Cardiac fibroblast (primary cell): ENCODE measurements at places on chromosomes 13 and 19.

GRCh38 chr13:97715763-97716162 is 237.7 kb upstream of the IPO5 start:
- DNase-seq: peak; percentile 2

DNA sequence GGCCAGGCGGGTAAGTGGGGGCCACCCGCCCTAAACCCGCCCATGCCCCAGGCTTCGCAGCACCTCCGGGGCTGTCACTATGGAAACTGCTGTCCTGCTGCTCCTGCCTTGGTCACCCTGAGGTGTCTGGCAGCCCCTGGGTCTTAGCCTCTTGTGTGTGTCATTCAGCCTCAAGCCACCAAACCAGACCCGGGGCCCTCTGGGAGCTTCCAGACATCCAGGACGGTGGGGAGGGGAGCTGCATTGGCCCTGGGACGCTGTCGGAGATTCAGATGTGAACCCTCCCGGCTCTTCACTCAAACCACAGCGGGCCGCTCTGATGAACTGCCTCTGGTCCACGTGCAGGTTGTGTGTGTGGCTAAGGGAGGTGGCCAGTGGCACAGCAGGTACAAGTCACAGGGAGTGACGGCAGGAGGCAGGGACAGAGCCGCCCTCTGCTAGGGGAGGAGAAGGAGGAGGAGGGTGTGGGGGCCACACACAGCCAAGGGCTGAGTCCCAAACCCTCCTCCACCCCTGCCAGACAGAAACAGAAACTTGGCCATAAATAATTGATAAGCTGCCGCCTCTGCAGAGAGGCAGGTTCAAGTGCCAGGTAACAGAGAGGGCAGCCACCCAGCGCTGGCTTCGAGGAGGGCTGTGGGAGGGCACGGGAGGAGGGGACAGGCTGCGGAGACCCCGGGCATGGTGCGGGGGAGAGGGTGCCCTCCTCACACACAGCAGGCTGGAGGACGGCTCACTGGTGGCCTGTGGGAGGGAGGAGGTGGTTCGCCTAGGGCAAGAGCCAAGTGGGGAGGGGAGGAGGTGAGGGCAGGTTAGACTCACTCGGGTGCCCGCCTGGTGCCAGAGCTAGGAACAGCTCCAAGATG is 8.0 kb downstream of the NANOS3 start:
- DNase-seq: no peak

DNA sequence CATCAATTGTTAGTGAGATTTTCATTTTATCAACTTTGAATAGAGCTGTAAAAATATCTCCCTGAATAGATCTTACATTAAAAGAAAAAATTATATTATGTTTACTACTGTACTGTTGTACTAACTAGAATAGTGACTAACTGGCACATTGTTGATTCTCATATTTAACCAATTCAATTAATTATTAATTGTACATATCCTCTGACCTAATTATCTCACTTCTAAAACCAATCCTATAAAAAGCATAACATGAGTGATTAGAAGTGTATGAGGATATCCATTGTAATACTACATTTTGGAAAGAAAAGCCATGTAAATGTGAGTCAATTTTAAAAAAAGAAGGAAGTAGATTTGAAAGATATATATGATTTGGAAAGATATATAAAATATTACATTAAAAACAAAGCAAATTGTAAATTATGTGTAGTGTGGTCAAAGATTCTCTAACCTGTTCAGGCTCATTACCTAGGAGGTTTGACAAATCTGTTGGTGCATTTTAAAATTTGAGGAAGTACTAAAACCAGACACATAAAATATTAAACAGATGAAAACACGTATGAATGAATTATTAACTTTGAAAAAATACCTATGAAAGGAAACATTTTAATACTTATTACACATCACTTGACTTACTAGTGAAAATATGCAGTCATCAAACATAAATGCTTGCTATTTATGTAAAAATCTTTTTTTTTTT is 829.8 kb upstream of the SLC10A2 start:
- DNase-seq: no peak

DNA sequence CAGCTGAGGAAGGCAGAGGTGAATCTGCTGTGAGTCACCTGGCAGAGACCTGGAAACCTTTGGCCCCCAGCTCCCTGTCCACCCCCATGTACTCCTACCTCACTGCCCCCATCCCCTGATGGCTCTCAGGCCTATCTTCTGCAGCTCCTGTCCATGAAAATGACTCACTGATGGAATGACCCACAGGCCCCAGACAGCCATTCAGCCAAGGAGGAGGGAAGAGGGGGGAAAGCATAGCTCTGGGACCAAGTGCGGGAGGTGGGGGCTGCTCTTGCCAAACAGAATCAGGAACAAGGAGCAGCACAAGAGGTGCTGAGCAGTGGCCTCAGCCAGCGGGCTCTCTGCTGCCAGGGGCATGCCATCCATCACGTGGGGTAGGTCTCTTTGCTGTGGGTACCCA is 111.4 kb upstream of the C1QTNF9B start:
- no peak for DNase-seq

GRCh38 chr19:29842471-29843179 is 30.8 kb downstream of the CCNE1 start:
- DNase-seq: no peak

DNA sequence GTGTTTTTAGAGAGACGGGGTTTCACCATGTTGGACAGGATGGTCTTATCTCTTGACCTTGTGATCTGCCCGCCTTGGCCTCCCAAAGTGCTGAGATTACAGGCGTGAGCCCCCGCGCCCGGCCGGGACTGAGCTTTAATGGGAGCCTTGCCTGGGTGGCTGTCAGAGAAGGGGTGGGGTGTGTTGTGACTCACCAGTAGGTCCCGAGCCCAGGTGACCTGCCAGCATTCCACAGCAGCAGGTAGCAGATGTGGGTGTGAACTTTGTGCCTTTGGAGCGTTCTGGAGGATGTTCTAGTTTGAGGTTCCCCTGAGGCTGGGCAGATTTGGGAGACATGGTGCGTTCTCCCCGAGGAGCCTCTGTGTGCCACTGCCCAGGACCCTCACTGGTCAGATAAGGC is 7.1 kb upstream of the EPN1 start:
- no peak for DNase-seq

- DNase-seq: no peak
These were observed 21.3 kb downstream of the RNF6 start for GRCh38 chr13:26200811-26201210.

DNA sequence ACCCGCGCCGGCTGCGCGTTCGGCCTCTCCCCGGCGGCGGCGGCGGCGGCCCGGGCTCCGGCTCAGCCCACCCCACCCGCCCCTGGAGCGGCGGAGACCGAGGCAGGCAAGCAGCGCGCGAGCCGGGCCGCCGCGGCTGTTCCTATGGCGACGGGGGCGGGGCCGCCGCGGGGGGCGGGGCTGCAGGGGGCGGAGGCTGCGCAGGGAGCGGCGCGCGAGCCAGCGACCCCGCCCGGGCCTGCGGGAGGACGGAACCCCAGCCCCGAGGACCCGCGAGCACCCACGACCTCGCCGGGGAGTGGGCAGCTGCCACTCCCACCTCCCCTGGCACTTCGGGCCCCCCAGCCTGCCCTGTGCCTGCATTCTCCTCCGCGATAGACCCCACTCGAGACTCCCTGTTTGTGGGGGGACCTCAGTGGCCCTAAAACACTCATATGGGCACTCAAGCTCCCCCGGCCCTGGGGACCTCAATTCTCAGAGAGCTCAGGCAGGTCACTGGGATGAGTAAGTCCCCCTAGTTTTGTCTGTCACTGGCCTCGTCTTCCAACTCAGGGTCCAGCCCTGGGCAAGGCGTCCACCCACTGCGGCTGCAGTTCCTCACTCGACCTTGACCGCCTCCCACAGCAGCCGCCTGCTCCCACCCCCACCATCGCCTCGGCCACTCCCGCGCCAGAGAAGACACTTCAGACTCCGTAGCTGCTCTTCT is at the start of gene CTXN1:
Gene CTXN1 (minus strand): TSS at position 115 of the 706 bp plus-strand sequence. CDS start 597 bp downstream, outside the sequence.
- peak; percentile 60 for DNase-seq

DNA sequence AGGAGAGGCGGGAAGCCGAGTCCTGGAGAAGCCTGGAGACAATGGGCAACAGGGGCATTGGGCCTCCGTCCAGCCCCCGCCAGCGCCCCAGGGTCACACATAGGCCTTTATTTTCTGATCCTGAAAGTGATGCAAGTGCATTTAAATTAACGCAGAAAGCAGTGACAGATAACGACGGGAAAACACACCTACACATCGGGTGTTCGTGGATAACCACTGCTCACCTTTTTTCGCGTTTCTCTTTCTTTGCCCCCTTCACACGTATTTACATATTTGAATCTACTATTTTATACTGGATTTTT is 30.4 kb upstream of the GRTP1 start:
- DNase-seq: no peak

DNA sequence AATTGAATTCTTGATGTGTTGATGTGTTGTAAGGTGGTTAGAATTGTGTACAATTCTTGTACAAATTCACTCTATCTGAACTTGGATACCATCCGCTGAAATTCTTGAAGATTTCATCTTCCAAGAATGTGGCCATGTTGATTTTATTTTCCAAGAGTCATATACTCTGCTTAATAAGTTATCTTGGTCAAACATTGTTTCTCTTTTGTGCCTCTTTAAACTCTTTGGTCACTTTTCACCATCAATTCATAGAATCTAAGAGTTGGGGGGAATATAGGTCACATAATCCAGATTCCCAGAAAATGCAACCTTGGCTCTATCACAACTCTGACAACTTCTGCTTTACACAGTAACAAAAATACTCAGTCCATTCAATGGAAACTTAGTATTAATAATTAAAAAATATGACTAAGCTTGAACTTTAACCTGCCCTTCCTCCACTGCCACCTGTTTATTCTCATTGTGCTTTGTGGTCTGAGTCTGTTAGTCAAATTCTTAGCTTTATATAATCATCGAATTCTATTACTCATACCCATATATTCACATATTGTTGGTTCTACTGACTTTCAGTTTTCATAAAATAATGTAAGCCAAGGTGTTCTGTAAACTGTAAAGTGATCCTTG is 373.2 kb downstream of the LMO7 start:
- DNase-seq: peak; percentile 48

- DNase-seq: no peak
These were observed 600.5 kb upstream of the KLHL1 start for GRCh38 chr13:70708775-70709174.

DNA sequence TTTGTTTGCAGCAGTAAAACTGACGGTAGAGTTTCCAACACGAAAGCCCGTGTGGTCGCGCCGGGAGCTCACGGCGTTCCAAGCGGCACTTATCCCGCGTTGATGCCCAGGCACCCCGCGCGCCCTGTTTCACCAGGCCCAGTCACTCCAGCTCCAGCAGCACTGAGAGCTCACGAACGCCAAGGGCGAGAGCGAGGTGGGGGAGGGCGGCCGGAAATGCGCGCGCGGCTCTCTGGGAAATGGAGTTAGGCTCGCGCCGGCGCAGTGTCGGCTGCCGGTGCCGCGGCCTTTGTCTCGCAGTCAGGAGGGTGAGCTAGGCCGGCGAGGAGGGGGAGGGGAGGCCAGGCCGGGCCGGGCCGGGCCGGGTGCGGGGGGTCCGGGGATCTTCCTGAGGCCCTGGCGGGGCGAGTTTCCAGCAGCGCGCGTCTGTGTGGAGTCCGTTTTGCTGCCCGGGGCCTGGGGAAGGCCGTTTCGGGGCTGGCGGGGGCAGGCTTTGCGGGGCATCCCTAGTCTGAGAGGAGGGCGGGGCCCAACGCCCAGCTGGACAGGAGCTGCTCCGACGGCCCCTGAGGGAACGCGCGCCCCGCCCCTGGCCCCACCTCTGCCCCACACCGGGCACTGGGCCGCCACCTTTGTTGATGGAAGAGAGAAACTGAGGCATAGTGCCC is at the start of gene ZNF135:
Gene ZNF135 (plus strand): TSS at position 280 of the 668 bp plus-strand sequence. CDS start 721 bp downstream, outside the sequence.
- peak; percentile 84 for DNase-seq

DNA sequence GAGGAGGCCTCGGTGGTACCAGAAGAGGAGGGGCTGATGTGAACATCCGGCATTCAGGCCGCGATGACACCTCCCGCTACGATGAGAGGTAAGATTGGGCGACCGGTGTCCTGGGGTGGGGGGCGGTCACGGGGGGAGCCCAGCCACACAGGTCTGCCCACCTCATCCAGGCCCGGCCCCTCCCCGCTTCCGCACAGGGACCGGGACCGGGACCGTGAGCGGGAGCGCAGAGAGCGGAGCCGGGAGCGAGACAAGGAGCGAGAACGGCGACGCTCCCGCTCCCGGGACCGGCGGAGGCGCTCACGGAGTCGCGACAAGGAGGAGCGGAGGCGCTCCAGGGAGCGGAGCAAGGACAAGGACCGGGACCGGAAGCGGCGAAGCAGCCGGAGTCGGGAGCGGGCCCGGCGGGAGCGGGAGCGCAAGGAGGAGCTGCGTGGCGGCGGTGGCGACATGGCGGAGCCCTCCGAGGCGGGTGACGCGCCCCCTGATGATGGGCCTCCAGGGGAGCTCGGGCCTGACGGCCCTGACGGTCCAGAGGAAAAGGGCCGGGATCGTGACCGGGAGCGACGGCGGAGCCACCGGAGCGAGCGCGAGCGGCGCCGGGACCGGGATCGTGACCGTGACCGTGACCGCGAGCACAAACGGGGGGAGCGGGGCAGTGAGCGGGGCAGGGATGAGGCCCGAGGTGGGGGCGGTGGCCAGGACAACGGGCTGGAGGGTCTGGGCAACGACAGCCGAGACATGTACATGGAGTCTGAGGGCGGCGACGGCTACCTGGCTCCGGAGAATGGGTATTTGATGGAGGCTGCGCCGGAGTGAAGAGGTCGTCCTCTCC is 6.3 kb upstream of the LIN7B start:
- DNase-seq: no peak

DNA sequence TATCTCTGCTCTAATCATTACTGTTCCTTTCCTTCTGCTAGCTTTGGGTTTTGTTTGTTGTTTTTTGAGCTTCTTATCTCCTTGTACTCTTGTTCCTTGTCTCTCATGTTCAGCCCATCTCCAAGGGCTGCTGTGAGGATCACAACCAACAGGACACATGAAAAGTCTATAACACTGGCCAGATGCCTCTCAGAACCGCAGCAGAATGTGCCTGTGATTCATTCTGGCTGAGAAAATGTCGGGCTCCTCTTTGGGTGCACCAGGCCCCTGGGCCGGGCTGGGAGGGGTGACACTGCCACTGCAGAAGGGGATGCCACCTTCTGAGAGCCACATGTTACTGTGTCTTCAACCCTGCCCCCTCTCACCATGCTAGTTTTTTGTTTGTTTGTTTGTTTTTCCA is 48.0 kb downstream of the GGACT start:
- DNase-seq: no peak

GRCh38 chr13:113991191-113991669 is 17.4 kb upstream of the C13orf46 start:
- DNase-seq: no peak

- DNase-seq: no peak
These were observed 1670.4 kb upstream of the SPRY2 start for GRCh38 chr13:82011355-82011754.

GRCh38 chr13:44237881-44238421 is 135.7 kb upstream of the SERP2 start:
- peak; percentile 70 for DNase-seq

DNA sequence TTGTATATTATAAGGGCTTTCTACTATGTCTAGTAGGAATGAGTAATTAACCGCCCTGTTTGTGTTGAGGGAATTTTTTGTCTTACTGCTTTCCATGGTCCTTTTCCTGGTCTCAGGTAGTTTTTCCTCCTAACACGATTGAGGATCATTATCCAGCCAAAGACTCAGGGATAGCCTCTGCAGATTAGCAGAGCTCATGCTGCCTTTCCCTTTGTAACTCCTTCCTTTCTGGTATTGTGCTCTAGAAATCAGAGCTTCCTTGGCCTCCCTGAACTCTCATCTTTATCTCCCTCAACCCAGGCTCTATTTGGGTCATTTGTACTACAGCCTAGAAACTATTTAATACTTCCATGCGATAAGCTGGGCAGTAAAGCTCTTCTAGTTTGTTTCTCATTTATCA is 142.1 kb downstream of the PDS5B start:
- DNase-seq: no peak
